ENCODE measurements at places on chromosomes 3 and 15. TPM values are rescaled to one million over a fixed set of nuclear protein-coding genes. Genes with fewer than 3 reads are reported as not detected.
A peak's percentile ranks its signal among the peaks of the same experiment; 100 is the strongest.

The TBL1XR1 gene
- total RNA-seq = 144 TPM

The FEZF2 gene
- total RNA-seq = not detected

The KLHL40 gene
- total RNA-seq = not detected

The TM2D3 gene
- 44.4 TPM for total RNA-seq

GRCh38 chr3:47713655-47714054 is 68.0 kb downstream of the SMARCC1 start:
- DNase-seq = no peak

GRCh38 chr3:78086150-78086549 is 1046.3 kb downstream of the ROBO2 start:
- DNase-seq = no peak

DNA sequence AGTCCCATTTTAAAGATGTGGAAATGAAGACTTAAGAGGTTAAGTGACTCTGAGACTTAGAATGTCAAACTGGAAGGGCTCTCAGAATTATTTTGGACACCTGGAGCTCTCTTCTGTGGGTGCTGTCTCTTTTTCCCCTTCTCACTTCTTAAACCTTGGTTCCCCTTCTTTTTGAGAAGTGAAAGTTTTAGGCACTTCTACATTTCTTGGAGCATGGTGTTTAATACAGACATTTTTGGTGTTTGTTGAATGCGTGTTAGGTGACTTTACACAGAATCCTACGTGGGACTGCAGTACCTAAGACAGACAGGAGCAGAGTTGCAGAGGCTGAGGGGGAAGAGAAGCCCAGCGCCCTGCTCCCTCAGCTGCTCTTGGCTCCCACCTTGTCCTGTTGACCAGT is 133.3 kb downstream of the MDFIC2 start:
- no peak for DNase-seq

GRCh38 chr3:171838218-171838720 is 4.9 kb upstream of the TMEM212 start:
- DNase-seq = peak; percentile 73

DNA sequence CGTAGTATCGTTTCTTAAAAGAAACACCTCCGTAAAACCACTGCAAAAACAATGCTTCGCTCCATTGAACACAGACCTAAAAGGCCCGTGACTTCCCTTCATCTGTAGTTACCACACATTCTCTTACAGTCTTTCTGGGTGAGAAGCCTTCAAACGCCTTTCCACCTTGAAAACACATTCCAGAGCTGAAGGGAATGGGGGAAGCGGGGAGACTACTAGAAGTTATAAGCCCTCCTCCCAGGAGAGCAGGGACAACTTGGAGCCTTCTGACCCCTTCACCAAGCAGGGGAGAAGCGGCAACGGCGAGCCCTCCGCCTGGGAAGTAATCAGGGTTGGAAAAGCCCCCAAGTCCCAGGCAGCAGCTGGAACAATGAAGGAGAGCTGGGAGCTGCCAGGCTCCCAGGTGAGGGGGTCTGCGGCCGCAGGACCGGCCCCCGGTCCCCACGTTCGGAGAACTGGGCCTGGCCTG is 461 bp downstream of the SECISBP2L start:
- DNase-seq = peak; percentile 48

- peak; percentile 94 for DNase-seq
These were observed 6.8 kb downstream of the BCL6 start for GRCh38 chr3:187738331-187739093.

DNA sequence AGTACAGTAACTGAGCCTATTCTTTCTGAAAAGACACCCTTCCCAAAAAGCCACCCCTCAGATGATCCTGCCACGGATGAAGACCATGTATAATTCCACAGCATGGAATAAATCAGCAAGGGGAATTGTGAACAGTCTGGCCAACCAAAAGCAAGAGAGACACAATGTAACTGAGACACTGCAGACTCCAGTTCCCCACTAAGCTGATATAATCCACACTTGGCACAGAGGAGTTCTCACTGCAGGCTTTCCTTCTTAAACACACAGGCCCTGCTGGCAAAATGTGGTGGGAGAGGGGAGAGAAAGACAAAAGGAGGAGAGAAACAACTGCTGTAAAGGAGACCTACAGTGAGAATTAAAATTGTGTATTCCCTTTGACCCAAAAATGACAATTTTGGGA is 12.7 kb downstream of the GPR156 start:
- no peak for DNase-seq

DNA sequence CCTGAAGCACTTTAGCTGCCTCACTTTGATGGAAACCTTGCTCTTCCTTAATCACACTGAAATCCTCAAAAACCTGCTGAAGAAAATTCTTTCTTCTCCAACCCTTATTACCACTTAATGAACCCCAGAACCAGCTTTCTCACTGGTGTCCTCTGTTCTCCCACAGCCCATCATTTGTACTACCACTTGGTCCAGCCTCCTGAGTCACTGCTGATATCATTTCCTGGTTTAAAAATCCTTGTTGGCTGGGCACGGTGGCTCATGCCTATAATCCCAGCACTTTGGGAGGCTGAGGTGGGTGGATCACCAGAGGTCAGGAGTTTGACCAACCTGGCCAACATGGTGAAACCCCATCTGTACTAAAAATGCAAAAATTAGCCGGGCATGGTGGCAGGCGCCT is 418.6 kb upstream of the KCNMB2 start:
- peak; percentile 2 for DNase-seq

GRCh38 chr3:171774521-171774920 is 35.8 kb downstream of the PLD1 start:
- DNase-seq = no peak

GRCh38 chr15:64586259-64586870 is 126.0 kb downstream of the ZNF609 start:
- no peak for DNase-seq

All from dermis blood vessel endothelial cell (primary cell).